Activated CD4-positive, CD25-positive, alpha-beta regulatory T cell (primary cell): ENCODE measurements at places on chromosomes 13 and 19.
A peak's percentile ranks its signal among the peaks of the same experiment; 100 is the strongest.

DNA sequence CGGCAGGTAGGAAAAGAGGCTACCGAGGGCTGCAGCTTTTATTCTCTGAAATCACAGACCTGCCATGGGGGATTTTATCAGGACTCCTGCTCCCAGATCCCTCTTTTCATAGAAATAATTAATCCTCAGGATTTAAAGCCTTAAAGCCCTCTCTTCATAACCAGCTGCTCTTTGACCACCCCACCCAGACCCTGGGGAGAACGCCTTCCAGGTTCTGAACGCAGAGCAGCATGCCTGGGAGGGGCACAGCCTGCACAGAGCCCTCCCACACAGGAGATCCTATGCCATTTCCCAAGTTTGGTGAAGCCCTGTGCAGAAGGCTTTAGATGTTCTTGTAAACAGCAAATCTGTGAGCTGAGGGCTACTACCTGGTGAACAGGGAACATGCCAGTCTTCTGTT is 91.1 kb downstream of the STOML3 start:
- no peak for DNase-seq

DNA sequence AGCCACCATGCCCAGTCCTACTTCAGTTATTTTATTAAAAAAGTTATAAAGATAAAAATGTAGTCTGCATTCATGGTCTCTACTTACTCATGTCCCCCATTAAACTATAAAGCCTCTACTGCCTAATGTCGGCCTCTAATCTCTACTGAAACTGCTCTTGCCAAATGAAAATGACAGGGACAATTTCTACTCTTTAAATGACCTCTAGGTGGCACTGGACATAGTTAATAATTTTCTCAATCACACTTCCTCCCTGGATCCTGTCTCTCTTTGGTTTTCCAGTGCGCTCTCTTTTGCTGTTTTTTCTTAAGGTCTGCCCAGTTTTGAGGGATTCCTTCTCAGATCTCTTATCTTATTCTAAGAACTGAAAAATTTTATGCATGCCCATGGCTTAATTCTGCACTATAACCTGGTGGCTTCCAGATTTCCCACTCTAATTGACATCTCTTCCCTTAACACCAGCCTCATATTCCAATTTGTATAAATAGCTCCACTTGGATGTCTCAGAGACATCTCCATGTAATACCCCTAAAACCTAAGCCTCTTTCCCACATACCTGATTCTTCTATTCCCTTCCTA is 54.3 kb downstream of the MTMR6 start:
- DNase-seq: no peak

DNA sequence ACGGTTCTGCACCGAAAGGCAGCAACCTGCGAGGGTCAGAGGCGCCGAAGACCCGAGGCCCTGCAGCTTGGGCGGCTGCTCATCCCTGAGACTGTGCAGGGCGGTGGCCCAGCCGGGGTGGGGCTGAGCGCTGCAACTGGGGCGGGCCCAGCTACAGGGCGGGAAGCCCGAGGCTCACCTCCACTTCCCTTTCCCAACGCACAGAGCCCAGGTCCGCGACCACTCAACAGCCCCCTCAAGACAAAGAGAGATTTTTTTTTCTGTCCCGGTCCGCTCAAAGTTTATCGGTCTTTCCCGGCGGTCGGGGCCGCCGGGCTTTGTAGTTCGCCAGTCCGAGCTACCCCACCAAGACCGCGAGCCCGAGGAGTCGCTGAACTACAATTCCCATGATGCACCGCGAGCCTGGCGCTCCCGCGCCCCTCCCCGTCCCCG is 573 bp downstream of the KATNAL1 start:
- peak; percentile 83 for DNase-seq

DNA sequence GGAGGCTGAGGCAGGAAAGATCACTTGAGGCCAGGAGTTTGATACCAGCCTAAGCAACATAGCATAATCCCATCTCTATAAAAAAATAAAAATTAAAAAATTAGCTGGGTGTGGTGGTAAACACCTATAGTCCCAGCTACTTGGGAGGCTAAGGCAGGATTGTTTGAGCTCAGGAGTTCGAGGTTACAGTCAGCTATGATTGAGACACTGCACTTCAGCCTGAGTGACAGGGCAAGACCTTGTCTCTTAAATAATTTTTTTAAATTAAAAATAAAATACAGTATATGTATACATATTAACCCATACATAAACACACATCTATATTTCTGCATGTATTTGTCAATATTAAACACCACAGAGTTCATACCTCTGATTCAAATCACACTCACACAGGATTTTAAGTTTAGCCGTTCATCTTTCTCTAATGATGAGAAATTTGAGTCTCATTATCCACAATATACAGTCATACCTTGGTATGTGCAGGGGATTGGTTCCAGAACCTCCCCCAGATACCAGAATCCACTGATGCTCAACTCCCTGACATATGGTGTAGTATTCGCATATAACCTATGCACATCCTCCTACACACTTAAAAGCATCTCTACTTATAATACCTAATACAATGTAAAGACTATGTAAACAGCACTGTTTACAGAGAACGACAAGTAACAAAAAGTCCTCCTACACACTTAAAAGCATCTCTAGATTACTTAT is 44.7 kb downstream of the PSPC1 start:
- no peak for DNase-seq

- no peak for DNase-seq
Observed at GRCh38 chr19:3095441-3096191, 1.5 kb downstream of the GNA11 start.

DNA sequence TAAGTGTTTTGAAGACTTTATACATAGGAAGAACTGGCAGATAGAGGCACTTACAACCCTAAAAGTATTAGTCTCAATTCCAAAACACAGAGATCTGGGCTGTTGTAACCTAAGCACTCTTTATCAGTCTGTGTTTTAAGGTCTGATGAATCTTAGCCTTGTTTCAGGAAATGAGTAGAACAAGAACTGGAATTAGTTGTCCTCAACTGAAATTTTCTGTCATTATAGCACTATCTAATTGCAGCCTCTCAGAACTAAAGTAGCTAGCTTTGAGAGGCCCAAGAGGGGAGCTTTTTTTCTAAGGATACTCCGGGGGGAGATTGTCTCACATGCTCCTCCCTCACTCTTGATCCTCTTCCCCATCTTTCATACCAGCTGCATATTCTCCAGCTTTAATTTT is 13.1 kb downstream of the HNRNPM start:
- no peak for DNase-seq

- peak; percentile 68 for DNase-seq
Observed at GRCh38 chr19:56120371-56121179, 520 bp downstream of the ZNF787 start.

DNA sequence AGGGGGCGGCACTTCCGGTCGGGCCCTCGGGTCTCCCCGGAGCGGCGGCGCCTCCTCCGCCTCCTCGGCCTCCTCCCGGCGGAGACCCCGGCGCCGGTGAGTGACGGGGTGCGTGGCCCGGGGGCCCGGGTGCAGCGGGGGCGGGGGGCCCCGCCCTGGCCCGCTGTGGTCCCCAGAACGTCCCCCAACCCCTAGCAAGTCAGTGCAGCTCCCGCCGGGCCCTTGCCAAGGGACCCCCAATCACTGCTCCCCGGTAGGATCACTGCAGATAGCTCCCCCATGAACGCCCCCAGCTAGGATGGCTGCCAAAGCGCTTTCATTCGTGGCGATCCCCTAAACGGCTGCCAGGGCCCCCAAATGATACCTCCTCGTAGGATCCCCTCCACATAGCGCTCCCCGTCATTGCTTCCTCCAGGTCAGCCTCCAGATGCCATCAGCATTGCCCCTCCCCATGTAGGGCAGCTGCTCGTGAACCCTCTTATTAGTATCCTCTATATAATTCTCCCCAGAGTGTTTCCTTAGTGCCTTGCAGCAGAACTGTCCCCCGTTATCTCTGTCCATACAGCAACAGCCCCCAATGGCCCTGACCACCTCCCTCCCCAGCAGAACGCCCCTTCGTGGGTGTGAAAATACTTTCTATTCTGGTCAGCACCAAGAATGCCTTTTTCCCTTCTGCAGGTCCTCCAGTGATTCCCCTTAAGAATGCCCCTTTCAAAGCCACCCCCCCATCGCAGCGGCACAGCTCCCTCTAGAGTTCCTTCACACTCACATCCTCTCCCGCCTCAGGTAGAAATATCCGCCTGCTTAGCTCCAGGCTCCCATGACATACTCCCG is at the start of gene ZNF865:
Gene ZNF865, plus strand, starts transcription at position 11 of the 834 bp plus-strand sequence. CDS start 7,972 bp downstream, outside the sequence.
- no peak for DNase-seq

DNA sequence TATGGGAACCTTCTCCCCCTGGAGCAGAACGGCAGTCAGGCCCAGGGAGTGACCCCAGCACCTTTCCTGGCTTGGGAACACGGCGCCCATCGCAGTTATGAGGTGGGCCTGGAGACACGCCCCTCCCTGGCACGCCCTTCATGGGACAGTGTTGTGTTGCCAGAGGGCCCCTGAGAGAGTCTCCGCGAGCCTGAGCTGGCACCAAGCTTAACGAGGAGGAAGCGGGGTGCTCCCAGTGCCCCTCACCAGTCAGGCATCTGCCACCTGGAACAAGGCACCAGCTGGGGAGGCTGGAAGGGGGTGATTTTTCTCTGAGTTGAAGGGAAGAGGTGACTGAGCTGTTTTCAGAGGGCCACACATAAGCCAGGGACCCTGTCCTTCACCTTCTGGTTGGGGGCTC is 180.6 kb downstream of the KDM4B start:
- no peak for DNase-seq
